ENCODE measurements at places on chromosomes 2 and 18.

DNA sequence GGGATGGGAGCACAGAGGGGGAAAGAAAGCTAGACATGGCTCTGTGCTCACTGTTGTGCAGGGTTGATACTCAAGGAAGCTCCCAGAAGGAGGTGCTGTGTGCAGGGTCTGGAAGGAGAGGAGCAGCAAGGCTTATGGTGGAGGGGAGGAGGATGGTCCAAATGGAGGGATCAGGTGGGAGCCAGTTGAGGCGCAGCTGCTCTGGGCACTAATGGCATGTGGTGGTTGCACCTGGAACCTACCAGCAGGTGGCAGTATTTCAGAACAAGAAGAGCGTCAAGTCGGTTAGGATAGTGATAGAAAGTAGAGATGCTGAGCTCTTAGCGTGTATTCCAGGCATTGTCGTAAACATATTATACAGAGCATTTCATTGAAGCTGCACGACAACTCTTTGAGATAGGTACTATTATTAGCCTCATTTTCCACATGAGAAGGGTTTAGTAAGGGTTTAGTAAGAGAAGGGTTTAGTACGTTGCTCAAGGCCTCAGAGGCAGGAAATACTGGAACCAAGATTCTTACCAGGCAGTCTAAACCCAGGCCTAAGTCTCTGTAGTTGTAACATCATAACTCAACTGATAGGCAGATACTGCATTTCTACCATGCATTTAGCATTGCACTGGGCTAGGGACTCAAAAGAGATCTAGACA, 223.7 kb downstream of the CYP26B1 start:
- DNase-seq, result peak; percentile 81

DNA sequence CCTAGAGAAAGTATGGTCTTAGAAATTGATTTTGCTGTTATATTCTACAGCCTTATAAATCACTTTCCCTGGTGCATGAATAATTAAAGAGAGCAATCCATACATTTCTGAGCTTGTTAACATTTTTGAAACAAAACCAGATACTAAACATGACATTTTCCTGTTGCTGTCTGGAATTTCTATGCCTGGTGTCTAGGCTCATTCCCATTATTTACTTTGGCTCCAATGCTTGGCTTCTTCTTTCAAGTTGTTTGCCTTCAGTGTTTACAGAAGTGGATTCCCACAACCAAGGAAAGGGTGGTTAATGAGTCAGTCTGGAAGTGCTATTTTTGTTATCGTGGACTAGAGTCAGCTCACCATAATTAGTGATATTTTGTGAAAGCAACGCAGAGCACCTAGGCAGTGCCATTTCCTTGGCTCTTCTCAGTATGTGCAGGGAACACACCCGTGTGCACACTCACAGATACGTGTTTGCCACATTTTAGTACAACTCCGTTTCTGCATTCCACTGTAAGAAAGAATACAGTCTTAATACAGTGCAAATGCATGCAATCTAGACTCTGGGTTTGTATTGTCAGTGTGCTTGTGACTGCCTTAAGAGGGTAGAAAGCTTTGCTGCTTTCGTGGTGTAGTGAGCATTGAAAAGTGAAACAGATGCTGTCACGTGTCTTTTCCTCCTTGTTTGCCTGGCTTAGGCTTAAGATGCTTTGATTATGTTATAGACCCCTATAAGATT, 185.0 kb upstream of the RASGRP3 start:
- peak; percentile 5 for DNase-seq

DNA sequence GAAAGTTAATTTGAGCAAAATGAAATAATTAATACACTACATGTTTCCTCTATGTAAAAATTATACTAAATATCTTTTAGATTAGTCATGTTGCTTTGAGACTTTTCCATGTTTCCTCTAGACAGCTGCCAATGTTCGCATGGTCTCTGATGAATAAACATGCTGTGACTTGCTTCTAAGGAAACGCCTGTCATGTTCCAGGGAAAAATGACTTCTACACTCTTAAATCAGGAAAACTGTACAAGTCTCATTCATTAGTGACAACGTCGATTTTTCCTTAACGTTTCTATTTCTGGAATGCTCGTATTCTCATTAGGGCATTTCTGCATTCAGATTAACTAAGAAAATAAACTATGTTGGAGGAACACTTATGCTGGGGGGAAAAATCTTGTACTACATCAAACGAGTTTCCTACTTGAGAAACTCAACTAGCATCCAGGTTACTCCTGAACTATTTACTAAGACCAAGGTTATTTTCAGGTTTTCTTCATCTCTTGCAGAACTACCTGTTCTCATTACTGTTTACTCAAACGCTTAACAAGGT, 1.6 kb downstream of the COBLL1 start:
- peak; percentile 41 for DNase-seq

DNA sequence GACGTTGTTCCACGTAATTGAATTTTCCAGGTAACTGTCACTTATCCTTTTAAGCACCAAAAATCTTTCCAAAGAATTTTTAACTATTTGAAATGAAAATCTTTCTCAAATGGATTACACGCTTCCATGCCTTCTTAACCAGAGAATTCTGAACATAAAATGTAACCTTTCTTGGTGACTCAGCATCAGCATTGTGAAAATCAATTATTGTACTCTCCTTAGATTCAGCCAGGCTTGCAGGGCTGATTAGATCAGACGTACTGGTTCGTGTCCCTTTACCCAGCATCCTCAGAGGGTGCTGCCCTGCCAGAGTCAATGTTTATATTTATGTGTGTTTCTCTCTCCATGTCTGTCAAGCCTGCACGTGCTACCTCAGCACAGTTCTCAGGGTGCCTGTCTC, 623.9 kb downstream of the CNTNAP5 start:
- no peak for DNase-seq

- no peak for DNase-seq
Observed at GRCh38 chr2:16114836-16115235, 174.5 kb downstream of the MYCN start.

- DNase-seq, result no peak
Observed at GRCh38 chr2:21289989-21290388, 166.2 kb downstream of the TDRD15 start.

Measured in COLO829 (cell line).